Activated naive CD8-positive, alpha-beta T cell treated with anti-CD3 and anti-CD28 coated beads for 36 hours (primary cell): ENCODE measurements at places on chromosomes 4 and X. TPM values are rescaled to one million over a fixed set of nuclear protein-coding genes. Genes with fewer than 3 reads are reported as not detected.

Gene FAM241A
- 7.4 TPM for total RNA-seq

Gene VCX
- not detected for total RNA-seq

Gene SULT1E1
- total RNA-seq: not detected

Gene FATE1
- total RNA-seq: not detected

DNA sequence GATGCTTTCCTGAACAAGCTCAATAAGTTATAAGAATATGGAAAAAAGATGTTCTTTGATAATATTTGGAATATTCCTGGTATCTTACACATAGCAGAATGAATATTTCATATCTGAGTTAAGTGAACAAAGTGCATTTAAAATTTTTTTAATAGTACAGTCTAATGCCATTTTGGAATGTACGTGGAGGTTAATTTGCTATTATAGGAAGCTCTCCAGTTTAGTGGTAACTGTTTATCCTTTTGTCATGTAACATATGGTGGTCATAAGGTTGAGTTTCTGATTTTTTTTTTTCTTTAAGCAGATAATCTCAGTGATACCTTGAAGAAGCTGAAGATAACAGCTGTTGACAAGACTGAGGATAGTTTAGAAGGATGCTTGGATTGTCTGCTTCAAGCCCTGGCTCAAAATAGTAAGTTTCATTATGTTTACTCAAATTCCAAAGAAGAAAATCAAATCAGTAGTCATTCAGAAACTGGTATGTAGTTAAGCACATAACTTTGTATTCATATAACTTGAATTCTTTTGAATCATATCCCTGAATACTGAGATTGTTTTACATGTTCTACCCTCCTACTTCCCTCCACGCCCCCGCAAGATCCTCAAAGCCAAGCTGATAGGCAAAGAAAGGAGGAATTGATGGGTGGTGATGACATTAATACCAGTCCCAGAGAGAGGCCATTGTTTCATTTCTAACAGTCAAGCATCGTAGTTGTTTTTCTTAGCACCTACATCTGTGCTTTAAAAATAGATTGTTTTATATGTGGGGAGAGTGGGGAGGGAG lies 32.1 kb downstream of the RAP1GDS1 start:
- no peak overlapping the region for H3K27ac ChIP-seq
- H3K27me3 ChIP-seq: no peaks in the 10 kb centered on the region
- DNase-seq: no peak
- H3K4me3 ChIP-seq: no peak overlapping the region
- H3K36me3 ChIP-seq: peaks cover 30% of the 10 kb centered on the region

GRCh38 chr4:103591841-103592240 lies 127.9 kb downstream of the TACR3 start:
- H3K4me3 ChIP-seq: no peak overlapping the region
- no peaks in the 10 kb centered on the region for H3K36me3 ChIP-seq
- DNase-seq: no peak
- H3K27ac ChIP-seq: no peak overlapping the region

Gene LAMP2
- total RNA-seq: 30.3 TPM

Gene IL13RA2
- total RNA-seq: not detected

- H3K4me3 ChIP-seq: no peak overlapping the region
- no peak for DNase-seq
- no peaks in the 10 kb centered on the region for H3K36me3 ChIP-seq
- H3K27me3 ChIP-seq: no peaks in the 10 kb centered on the region
Observed at GRCh38 chr4:104649631-104650030, 154.9 kb upstream of the CXXC4 start.

DNA sequence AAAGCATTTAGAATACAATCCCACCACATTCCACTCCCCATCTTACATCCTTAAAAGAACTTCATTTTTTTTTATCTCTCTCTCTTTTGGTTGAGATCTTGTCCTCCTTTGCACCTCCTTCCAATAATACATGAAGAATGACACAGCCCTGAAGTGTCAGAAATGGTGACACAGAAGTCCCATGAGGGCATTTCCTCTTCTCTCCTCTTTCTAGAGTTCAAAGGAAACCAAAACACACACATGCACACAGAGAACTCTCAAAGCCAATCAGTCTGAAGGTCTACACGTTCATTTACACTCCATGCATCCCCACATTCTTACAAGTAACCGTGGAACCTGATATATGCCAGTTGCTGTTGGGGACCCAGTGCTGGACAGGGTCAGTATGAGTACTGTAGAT lies 450.7 kb downstream of the HNRNPD start:
- peaks cover 10% of the 10 kb centered on the region for H3K4me1 ChIP-seq
- DNase-seq: peak; percentile 8
- no peaks in the 10 kb centered on the region for H3K36me3 ChIP-seq

DNA sequence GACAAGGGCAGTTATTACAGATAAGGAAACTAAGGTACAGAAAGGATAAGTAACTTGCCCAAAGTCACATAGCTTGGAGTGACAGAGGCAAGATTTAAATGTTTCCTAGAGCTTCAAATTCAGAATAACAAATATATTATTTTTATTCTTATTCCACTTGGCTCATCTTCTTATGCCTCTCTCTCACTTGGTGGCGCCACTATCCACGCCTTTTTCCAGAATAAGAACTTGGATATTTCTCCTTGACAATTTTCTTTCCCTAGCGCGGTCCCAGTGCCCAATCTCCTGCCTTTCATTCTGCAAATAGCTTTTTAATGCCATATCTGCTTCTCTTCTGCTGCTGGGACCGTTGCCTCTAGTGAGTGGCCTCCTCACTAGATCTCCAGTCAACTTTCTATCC lies 78.5 kb downstream of the MSN start:
- DNase-seq: no peak
- peaks cover 36% of the 10 kb centered on the region for H3K36me3 ChIP-seq
- peak overlapping the region; percentile 28 for H3K27ac ChIP-seq
- H3K27me3 ChIP-seq: no peaks in the 10 kb centered on the region

GRCh38 chrX:95056901-95057300 lies 1382.9 kb downstream of the FAM133A start:
- no peaks in the 10 kb centered on the region for H3K27me3 ChIP-seq
- H3K36me3 ChIP-seq: no peaks in the 10 kb centered on the region
- no peak for DNase-seq
- H3K4me1 ChIP-seq: no peaks in the 10 kb centered on the region
- H3K27ac ChIP-seq: no peak overlapping the region

Gene TCEANC
- total RNA-seq: 0.89 TPM

- H3K4me3 ChIP-seq: no peak overlapping the region
- H3K27ac ChIP-seq: no peak overlapping the region
- H3K4me1 ChIP-seq: no peaks in the 10 kb centered on the region
- no peaks in the 10 kb centered on the region for H3K27me3 ChIP-seq
- no peaks in the 10 kb centered on the region for H3K36me3 ChIP-seq
- DNase-seq: no peak
Observed at GRCh38 chrX:78769101-78769755, 21.7 kb downstream of the LPAR4 start.

Gene FOXP3
- 11.2 TPM for total RNA-seq

GRCh38 chrX:1502241-1502640 lies 34.7 kb downstream of the P2RY8 start:
- peaks cover 11% of the 10 kb centered on the region for H3K36me3 ChIP-seq

Gene ALG13
- total RNA-seq: 53.5 TPM

DNA sequence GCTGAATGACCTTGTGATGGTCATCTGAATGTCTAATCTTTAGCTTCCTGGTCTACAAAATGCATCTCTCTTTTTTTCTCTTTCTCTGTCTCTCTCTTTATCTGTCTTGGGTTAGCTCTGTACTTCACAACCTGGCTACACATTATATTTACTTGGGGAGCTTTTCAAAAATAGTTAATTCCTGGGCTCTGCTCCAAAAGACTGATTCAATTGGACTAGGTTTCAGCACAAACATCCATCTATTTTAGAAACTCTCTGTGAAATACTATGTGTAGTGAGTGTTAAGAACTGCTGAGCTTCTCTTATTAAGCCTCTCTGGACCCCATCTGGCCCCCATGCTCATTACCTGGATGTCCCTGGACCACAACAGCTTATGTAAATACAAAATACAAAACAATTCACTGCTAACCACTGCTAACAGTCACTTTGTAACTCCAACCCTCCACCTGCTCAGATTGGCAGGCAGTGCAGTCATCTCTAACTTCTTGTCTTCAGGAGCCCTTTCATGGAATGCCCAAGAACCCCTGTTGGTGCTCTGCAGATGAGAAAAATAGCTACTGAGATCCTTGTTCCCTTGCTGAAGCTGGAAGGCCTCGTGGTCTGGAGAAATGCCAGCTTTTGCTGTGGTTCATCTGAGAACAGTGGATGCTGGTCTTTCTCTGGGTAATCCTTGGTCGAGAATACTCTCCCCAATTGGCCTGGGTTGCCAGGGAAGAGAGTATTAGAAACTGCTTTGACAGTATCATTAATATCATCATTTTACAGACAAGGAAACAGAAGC lies 14.8 kb upstream of the BOD1L1 start:
- no peak overlapping the region for H3K27ac ChIP-seq
- peaks cover 15% of the 10 kb centered on the region for H3K27me3 ChIP-seq
- no peaks in the 10 kb centered on the region for H3K36me3 ChIP-seq
- H3K4me1 ChIP-seq: peaks cover 3% of the 10 kb centered on the region

Gene PLP1
- total RNA-seq: not detected

GRCh38 chr4:44756559-44756958 lies 30.2 kb upstream of the GNPDA2 start:
- no peak overlapping the region for H3K27ac ChIP-seq
- no peaks in the 10 kb centered on the region for H3K36me3 ChIP-seq
- DNase-seq: no peak
- H3K4me3 ChIP-seq: no peak overlapping the region
- H3K27me3 ChIP-seq: peaks cover 26% of the 10 kb centered on the region

- DNase-seq: no peak
- H3K36me3 ChIP-seq: no peaks in the 10 kb centered on the region
- H3K27me3 ChIP-seq: peaks cover 9% of the 10 kb centered on the region
- no peak overlapping the region for H3K4me3 ChIP-seq
Observed at GRCh38 chr4:100257567-100257966, 67.3 kb upstream of the DDIT4L start.

Gene DDX53
- not detected for total RNA-seq

Gene MAGED4B
- total RNA-seq: 1.7 TPM

DNA sequence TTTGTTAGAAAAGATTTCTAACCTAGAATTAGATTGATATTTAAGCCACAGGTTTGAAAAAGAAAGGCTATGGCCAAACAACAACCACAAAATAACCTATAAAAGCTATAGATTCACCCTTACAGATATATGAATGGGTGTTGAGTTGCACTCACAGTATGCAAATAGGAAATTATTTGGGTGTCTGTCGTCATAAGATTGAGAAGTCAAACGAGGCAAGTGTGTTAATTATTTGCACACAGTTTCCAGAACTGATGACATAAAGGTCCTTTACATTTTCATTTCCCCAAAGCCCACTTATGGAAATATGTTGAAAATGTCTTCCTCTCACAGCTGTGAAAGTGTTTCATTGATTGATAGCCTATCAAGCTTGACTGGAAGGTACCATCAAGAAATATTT lies 101.2 kb upstream of the CXCL13 start:
- peaks cover 4% of the 10 kb centered on the region for H3K4me1 ChIP-seq
- DNase-seq: no peak
- peaks cover 13% of the 10 kb centered on the region for H3K27me3 ChIP-seq
- no peak overlapping the region for H3K27ac ChIP-seq
- no peaks in the 10 kb centered on the region for H3K36me3 ChIP-seq
- no peak overlapping the region for H3K4me3 ChIP-seq

GRCh38 chr4:173420324-173420752 lies 21.4 kb upstream of the SCRG1 start:
- H3K4me1 ChIP-seq: peaks cover 3% of the 10 kb centered on the region
- H3K36me3 ChIP-seq: no peaks in the 10 kb centered on the region
- DNase-seq: no peak
- no peaks in the 10 kb centered on the region for H3K27me3 ChIP-seq
- H3K27ac ChIP-seq: no peak overlapping the region
- H3K4me3 ChIP-seq: no peak overlapping the region
